ENCODE measurements at places on chromosomes 5 and 9.

GRCh38 chr5:179382486-179382885 is 37.2 kb upstream of the ADAMTS2 start:
- DNase-seq: no peak

DNA sequence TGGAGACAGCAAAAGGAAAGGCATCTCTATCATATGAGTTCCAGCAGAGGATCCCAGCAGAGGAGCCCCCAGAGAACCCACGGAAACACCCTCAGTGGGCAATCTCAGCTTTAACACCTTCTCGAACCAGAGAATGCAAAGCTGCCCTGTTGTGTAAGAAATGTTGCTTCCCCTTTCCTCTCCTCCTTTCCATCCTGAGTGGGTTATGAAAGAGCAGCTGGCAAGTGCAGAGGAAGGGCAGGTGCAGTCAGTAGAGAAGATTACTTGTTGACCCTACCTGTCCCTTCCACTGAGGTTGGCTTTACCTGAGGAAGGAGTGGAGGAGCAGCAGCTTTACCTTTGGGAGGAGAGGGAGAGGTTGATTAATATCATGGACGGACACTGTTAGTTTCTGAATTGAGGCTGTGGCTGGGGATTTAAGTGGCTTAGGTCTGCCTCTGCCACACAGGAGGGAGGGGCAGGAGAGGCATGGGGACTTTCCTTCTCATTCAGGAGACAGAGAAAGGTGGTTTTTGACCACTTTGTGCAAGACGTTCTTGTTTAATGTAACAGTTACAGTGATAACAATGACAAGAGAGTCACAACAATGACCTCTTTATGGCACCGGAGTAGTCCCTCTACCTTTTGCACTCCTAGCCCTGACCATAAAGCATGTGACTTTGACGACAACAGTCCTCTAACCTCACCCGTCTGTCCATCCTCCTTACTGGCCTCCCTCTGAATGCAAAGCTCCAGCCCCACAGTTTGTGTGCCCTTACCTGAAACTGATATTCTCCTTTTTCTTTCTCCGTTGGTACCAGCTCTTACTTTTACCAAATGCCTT is 254.8 kb downstream of the NSG2 start:
- DNase-seq: no peak

DNA sequence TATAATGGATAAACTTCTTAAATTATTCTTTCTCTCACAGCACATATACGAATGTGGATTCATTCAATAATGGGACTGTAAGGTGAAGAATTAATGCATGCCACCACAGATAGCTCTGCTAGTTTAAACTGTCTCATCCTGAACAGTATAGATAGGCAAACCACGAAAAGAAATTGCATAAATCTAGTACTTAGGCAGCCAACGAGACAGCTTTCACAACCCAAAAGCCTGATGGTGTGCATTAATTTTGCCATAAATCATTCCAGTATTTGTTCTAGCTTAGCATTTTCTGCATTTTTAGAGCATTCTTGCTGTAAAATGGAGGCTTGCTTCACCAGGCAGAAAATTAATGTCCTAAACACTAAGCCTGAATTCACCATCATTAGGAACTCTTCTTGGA is 834.2 kb upstream of the DMAC1 start:
- no peak for DNase-seq

DNA sequence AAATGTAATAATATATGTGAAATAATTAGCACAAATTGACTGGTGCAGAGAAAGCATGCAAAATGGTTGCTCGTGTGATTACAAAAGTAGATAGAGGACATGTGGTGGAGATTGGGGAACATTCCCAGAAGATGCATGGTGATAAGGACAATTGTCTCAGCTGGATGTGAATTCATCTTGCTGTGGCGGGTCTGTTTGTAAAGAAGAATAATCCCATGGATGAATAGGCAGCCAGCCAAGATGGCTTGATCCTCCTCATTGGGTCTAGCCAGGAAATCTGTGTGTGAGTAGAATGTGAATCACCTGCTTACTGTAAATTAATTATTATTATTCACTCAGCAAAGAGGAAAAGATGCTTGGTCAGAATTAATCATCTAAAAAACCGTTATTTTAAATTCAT is 12.6 kb upstream of the DPYSL3 start:
- no peak for DNase-seq

DNA sequence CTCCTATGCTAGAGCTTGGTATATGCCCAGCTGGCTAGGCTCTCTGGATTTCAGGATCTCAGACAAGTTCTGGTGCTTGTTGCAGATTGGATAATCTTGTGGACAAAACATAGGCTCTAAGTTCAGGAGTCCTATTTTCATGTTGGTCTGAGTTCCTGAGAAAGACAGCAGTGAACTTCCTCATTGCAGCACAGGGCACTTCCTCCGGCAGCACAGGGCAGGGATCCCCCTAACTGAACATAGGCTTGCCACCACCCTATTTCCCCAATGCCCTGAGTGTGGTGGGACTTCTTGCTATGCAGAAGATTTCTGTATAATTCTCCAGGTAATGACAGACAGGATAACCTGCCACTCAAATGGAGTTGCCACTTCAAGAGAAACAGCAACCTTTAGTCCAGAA is 220.1 kb downstream of the PIK3R1 start:
- no peak for DNase-seq

DNA sequence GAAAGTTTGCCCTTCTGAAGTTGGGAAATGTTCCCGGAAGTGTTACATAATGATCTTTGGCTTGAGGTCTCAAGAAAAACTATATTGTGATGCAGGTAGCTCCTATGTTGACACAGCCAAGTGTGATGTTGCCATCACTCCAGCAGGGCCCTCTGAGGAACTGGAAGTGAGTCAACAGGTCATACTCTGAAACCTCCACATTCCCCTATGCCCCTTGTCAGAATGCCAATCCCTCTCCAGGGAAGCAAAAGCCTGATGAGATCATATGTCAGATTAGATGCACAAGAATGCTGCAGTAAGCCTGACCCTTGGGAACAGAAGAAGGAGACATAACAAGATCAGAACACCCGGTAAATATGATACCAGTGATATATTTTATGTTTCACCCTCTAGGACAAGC is 66.8 kb upstream of the ITGA2 start:
- no peak for DNase-seq

- DNase-seq: no peak
Observed at GRCh38 chr5:14452685-14453454, 128.7 kb upstream of the OTULINL start.

- DNase-seq: no peak
Observed at GRCh38 chr9:15121630-15122029, 185.4 kb downstream of the TTC39B start.

DNA sequence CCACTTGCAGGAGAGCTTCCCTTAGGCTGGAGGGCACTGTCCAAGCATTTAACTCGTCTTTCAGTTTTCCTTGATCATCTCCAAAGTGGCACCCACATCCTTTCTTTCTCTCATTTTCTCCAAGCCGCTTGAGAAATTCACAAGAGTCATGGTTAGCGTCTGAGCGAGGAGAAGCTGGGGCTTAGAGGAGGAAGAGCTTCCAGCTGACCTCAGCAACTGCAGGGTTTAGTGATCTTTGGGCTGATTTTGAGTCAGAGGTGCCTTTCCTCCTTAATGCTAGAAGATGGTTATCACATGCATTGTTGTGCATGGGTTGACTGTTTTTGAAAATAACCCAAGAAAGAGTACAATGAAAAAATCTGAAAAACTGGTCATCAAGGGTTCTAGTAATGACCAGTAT is 134.7 kb downstream of the GADD45G start:
- DNase-seq: no peak

GRCh38 chr5:31244921-31245320 is 51.4 kb downstream of the CDH6 start:
- DNase-seq: no peak

GRCh38 chr5:44336708-44337107 is 52.5 kb downstream of the FGF10 start:
- DNase-seq: no peak

DNA sequence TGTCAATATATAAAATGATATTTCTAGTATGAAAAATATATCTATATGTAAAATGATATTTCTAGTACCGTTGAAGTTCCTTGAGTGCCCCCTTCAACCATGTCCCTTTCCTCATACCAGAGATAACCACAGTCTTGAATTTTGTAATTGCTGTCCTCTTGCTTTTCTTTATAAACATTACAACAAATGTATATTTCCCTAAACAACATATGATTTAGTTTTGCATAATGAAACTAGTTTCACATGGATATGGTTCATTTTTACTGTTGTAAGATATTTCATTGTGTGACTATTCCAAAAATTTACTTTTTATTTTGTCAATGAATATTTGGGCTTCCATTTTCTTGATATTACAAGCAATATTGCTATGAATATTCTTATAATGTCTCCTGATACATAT is 14.0 kb downstream of the NLN start:
- DNase-seq: no peak

GRCh38 chr9:107180206-107180605 is 102.9 kb upstream of the RAD23B start:
- no peak for DNase-seq

DNA sequence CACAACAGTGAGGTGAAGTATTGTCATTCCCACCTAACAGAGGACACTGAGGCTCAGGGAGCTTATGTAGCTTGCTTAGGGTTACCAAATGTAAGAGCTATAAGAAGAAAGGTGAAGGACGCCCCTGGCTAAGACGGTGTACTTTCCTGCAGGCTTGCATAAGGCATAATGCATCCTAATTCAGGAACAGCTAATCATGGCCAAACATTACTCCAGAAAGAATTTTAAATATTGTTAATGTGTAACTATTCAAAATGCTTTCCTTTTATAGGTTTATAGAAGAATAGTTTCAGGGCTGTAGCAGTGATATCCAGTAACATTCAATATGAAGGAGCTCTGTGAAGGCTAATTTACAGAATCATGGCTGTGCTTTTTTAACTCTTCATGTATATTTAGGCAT is 479.1 kb downstream of the BNC2 start:
- DNase-seq: no peak

DNA sequence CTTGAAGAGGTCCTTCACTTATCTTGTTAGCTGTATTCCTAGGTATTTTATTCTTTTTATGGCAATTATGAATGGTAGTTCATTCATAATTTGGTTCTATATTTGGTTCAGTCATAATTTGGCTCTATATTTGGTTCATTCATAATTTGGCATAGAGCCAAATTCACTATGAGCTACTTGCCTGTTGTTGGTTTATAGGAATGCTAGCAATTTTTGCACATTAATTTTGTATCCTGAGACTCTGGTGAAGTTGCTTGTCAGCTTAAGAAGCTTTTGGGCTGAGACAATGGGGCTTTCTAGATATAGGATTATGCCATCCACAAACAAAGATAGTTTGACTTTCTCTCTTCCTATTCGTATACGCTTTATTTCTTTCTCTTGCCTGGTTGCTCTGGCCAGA is 142.2 kb downstream of the PLCXD3 start:
- DNase-seq: no peak

GRCh38 chr5:154275566-154275965 is 85.0 kb downstream of the GALNT10 start:
- DNase-seq: no peak

- DNase-seq: no peak
Observed at GRCh38 chr5:174775081-174775480, 50.7 kb downstream of the MSX2 start.

Data from neuronal stem cell (in vitro differentiated cells).